ENCODE measurements at places on chromosomes 5 and 9.

DNA sequence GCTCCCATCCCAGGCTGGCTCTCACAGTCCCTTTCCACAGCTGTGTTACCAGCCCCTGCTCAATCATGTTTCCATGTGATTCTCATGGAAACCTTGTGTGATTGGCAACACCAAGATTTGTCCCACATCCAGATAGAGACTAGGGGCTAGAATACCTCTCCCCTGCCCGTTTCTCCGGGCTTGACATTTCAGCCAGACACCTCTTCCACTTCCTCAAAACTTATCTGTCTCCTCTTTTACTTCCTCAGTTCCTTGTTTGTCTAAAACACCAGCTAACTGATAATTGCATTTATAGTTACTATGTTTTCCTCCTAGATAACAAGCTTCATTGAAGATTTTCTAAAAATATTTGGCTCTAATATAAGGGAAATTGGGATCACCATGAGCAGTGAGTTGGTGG lies 16.6 kb upstream of the KCNMB1 start:
- no peak for DNase-seq

- DNase-seq = peak; percentile 62
Observed at GRCh38 chr5:139844472-139845145, 49.0 kb downstream of the PSD2 start.

GRCh38 chr5:147756566-147756965 lies 26.0 kb downstream of the JAKMIP2 start:
- no peak for DNase-seq

DNA sequence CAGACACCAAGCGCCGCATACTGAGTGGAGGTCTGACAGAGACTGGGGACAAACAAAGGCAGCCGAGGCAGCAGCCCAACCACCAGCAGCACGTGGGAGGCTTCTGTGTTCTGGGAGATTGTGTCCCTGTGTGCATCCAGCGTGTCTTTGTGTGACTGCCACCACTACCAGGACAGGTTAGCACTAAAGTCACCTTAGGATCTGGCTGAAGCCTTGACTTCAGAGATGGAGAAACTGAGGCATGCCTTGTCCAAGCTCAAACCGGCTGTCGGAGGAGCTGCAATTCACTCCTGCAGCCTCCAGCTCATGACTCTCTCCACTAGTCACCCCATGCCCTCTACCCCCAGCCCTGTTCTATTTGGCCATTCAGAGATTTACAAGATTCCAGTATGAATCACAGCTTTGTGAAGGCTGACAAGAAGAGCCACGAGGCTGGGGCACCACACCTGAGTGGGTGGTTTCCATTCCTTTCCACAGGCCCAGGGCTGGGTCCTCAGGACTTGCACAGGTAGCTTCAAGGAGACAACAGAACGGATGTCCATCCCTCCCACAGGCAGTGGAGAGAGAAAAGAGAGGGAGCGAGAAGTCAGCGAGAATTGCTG lies 69.3 kb downstream of the SHB start:
- no peak for DNase-seq
